T1000 (cell line): ENCODE measurements at places on chromosomes 4 and X.

GRCh38 chr4:100386270-100386669 lies 131.6 kb downstream of the EMCN start:
- no peak for DNase-seq

DNA sequence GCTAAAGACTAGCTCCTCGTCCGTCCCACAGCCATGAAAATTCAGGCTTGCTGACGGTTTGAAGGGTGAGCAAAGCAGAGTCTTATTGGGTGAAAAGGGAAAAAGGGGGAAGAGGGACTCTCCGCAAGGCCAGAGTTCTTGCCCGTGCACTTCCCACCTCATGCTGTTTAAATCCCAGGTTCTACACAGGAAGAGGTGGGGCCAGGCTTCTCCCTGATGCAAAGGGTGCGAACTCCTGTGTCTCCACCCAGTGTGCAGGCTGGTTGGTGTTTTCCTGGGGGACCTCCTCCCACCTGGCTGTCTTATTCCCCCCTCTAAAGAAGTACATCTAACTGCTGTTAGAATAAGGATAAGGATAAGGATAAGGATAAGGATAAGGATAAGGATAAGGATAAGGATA lies 18.0 kb upstream of the LANCL3 start:
- DNase-seq, result no peak

- no peak for DNase-seq
Measured at GRCh38 chr4:163344147-163345125, 744 bp downstream of the NPY5R start.

DNA sequence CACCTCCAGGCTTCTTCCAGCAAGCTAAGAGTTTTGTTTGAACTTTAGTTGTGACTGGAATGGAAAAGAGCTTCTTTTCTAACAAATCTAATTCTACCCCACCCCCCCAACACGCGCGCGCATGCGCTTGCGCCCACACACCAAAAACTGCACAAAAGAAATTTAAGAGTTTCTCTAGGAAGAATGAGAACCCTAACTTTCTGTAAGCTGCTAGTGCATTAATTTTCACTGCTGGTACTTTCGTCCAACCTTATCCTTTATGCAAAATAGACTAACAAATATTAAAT lies 9.0 kb upstream of the INTU start:
- DNase-seq, result no peak

DNA sequence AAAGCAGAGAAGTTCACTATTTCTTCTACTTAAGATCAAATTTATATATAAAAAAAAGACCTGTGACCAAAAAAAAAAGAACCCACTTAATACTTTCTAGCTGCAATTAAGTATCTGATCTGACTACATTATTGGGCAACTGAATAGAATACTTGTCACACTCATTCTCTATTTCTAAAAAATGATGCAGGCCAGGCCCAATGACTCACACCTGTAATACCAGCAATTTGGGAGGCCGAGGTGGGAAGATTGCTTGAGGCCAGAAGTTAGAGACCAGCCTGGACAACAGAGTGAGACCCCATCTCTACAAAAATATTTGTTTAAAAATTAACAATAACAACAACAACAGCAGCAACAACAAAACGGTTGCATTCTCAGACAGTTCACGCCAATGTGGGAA lies 108.8 kb upstream of the BMP2K start:
- no peak for DNase-seq
